ENCODE measurements at places on chromosomes 3 and 15.

DNA sequence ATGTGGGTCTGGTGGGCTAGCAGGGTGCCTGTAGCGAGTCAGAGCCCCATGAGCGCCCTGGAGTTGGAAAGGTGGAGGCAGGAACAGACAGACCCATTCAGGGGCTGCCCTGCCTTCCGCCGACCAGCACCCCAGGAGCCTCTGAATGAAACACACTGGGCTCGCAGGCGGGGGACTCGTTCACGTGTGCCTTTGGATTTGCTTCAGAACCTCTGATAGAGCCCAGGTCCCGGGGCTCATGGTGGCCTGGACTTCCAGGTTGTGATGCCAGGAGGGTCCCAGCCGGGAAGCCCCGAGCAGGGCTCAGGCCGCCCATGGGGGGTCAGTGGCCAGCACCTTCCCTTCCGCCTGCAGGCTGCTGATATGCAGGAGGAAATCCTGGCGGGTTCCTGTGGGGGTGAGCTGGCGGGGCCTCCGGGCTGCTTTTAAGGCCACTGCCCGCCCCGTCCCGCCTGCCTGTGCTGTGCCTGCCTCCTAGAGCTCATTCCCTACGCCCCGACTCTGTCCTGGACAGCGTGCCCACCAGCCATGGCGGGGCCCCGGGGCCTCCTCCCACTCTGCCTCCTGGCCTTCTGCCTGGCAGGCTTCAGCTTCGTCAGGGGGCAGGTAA, at the start of gene STAB1:
TSS of gene STAB1 (plus strand) at position 453 of the 610 bp plus-strand sequence. CDS start at position 529, 76 bp downstream.
- DNase-seq, result no peak

DNA sequence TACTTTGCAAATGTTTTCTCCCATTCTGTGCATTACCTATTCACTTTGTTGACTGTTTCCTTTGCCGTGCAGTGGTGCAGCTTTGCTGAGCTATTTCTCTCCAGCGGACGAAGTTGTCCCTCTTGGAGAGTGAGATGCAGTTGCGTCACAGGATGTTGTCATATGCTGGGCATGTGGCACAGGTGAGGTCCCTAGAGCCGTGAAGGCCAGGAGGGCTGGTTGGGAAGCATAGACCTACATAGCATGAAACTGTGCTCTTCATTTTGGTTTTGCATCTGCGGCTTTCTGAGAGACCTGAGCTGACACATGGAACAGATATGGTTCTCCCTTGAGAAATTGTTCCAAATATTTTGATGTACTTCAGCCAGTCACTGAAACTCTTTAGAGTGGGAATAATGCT, 108.5 kb downstream of the CACNA1D start:
- no peak for DNase-seq

GRCh38 chr3:52367891-52368880, 52.1 kb downstream of the DNAH1 start:
- no peak for DNase-seq

DNA sequence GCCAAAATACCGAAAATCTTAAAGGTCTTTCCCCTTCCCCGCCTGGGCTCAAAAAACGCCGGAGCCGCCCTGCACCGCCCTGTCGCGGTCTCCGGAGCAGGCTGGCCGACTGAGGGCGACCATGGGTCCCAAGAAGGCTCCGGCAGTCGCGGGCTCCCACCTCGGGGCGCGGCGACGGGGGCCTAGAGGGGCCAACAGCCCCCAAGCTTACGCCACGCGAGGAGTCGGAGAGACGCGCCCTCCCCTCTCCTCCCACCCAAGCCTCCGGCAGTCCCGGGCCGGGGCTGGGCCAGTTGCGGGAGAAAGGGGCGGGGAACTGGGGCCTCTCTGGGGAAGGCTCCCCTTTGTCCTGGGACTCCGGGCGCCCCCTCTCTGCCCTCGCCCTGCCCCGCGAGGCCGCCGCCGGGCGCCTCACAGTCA, 69.2 kb downstream of the GOLGA8B start:
- DNase-seq, result no peak

- no peak for DNase-seq
Measured at GRCh38 chr3:196502775-196503195, 783 bp downstream of the RNF168 start.

DNA sequence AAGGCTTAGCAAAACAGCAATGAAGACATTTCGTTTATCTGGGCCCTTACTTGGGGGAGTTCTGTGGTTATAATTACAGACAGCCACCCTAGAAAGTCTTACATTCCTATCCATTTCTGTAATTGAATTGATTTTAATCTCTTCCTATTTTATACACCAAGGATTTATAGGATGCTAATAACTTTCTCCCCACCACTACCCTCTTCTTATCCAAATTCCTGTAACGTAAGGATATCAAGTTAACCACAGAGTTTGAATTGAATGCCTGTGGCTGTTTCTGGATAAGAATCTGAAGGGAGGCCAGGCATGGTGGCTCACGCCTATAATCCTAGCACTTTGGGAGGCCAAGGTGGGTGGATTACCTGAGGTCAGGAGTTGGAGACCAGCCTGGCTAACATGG, 78.6 kb downstream of the MLH1 start:
- DNase-seq, result no peak

GRCh38 chr3:141335531-141336061, 32.7 kb upstream of the ZBTB38 start:
- DNase-seq, result no peak

GRCh38 chr3:109336291-109336861, 970 bp downstream of the DPPA4 start:
- no peak for DNase-seq

DNA sequence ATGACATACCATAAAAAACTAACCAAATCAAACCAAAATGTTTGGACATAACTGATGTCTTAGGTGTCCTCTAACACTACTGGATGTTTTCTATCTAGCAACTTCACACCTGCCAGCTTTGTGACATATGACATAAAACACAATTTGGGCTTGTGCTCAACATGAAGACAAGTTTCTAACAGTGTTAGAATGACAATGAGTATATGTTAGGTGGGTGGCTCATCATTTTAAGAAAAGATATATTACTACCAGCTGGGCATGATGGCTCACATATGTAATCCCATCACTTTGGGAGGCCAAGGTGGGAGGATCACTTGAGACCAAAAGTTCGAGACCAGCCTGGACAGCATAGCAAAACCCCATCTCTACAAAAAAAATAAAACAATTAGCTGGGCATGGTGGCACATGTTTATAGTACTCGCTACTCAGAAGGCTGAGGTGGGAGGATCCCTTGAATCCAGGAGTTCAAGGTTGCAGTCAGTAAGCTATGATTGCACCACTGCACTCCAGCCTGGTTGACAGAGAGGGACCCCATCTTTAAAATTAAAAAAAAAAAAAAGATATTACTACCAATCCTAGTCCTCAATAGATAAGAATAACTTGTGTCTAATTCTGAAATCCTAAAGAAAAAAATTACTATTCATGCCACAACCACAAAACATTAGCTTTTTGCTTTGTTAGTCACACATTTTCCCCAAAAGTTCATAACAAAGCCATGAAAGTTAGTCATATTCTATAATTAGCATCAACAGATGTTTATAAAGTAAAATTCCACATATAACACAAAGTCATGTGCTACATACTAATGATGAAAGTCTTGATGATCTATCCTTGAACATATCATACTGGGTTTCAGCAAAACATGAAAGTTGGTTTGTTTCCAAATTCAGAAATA, 59.9 kb downstream of the LRRFIP2 start:
- no peak for DNase-seq

- no peak for DNase-seq
Measured at GRCh38 chr3:163730684-163731083, 1347.6 kb downstream of the SI start.

- DNase-seq, result no peak
Measured at GRCh38 chr3:195255176-195255500, 15.8 kb downstream of the XXYLT1 start.

DNA sequence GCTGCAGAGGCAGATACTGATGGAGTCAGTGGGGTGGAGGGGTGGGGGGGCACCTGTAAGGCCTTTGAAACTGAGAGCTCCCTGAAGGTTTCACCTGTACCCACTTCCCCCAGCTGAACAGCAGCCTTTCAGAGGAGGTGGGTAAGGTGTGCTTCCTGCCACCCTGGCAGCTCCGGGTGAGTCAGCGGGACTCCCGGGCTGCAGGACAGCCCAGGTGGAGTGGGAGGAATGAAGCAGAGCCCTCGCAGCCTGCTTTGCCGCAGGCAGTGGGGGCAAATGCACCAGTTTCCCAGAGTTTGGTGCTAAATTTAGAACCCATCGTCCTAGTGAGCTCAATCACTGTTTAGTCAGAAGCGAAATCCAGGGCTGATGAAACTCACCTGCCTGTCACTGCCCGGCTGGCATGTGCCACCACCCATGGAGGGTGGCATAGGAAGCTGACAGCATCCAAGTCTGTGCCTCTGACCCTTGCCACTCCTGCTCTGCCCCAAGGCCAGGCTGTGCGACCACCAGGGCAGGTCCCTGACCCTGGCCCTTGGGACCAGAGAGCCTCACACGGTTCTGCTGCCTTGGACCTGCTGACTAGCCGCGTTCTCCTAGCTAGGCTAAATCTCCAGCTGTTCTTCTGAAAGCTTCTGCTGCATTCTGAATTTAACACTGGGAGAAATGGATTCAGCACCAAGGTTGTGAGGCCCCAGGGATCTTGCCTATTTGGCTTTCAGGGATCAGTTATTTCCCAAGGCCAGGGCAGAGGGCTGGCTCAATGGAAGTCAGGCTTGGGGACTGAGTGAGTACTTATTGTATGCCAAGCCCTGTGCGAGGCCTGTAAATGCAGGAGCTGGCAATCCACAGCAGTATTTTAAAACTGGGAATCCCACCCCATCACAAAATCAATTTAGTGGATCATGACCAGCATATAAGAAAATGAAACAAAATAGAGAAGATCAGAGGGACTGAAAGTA, 67.3 kb upstream of the RASGRF1 start:
- DNase-seq, result no peak

DNA sequence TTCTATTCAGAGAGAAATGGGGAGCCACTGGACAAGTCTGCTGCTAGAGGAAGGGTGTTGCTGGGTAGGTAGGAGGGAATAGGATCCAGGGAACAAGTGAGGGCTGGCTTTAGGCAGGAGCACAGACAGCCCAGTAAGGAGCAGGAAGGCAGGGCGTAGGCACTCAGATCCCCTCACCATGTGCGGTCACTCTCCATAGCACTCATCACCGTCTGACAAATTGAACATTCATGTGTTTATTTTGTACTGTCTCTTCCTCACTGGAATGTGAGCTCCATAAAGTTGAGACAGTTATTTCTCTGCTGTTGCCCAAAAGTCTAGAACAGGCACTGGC, 24.2 kb upstream of the LRRC34 start:
- no peak for DNase-seq

DNA sequence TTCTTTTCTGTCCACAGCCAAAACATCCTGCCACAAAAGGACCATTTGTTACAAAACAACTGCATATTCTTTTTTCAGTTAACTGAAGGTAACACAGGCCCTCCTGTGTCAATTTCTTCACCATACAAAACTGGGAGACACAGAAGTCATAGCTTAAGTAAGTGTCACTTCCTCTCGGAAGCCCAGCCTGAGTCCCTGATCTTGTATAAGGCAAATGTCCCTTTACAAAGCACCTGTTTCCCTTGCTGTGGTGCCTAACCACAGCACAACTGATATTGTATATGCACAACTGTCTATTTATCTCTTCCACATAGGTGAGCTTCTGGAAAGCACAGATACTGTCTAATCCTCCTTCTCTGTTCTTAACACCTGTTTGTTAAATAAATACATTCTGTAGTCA, 293.7 kb downstream of the FHIT start:
- DNase-seq, result no peak

- DNase-seq, result no peak
Measured at GRCh38 chr3:184320104-184320445, 5.7 kb downstream of the EIF4G1 start.

- no peak for DNase-seq
Measured at GRCh38 chr3:154794391-154794790, 285.7 kb upstream of the MME start.

DNA sequence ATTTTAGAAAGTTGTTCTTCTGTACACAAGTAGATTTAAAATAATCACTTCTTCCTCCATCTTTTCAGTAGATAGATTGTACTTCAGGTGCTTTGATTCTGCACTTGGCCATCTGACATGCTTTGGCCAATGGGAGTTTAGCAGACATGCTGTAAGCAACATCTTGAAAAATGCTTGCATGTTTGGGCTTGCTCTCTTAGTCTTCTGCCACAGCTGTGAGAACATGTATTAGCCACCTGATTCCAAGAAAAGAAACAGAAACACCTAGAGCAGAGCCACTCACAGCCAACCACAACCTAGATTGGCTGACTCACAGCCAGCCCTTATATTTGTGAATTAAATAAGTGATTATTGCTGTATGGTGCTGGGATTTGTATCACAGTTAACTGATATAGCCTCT, 70.2 kb upstream of the GADL1 start:
- no peak for DNase-seq

GRCh38 chr3:49020330-49021212, 1.4 kb upstream of the NDUFAF3 start:
- no peak for DNase-seq

GRCh38 chr15:49303003-49303402, 120.0 kb upstream of the FGF7 start:
- DNase-seq, result no peak

- DNase-seq, result peak; percentile 61
Measured at GRCh38 chr3:181487236-181487978, 224.3 kb upstream of the SOX2 start.

GRCh38 chr15:77980098-77980497, 97.4 kb downstream of the TBC1D2B start:
- no peak for DNase-seq

- no peak for DNase-seq
Measured at GRCh38 chr3:15476378-15476777, 45.1 kb downstream of the COLQ start.

- DNase-seq, result no peak
Measured at GRCh38 chr15:100236981-100237720, 104.6 kb downstream of the ADAMTS17 start.

DNA sequence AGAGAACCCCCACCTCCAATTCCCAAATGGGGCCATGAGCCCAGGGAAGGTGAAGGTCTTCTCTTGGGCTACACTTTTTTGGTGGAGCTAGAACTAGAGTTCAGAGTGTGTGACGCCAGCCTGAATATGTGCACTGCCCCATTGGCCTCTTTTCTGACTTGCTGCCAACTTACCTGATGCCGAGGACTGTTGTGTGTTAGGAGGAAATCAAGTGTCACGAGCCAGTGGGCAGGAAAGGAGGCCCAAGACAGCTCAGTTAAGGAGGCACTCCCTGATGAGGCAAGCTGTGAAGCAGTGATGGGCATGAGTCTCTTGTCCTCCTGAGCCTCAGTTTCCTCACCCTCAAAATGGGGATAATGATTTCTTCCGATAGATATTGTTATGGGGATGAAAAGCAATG, 107.8 kb downstream of the ANP32A start:
- DNase-seq, result no peak

DNA sequence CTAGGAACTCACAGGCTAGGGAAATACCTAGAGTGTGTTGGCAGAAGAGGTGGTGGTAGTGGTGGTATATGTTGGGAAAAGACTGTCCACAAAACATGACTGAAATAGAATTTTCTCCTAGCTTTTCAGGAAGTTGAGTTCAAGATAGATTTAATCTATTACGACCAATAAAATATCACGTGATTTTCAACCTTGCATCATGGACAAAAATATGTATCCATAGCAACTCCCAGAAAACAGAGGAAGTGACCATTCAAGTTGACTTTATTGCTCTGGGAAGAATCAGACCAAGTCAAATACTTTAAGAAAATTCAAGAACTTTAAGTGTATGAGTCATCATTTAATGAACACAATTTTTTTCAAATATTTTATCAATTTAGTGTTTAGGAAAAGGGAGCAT, 347.0 kb upstream of the ZNF385D start:
- DNase-seq, result no peak
